Pancreas (tissue), 10 donors: ENCODE measurements at places on chromosomes 1 and 21. TPM values are rescaled to one million over a fixed set of nuclear protein-coding genes. Genes with fewer than 3 reads are reported as not detected.

DNA sequence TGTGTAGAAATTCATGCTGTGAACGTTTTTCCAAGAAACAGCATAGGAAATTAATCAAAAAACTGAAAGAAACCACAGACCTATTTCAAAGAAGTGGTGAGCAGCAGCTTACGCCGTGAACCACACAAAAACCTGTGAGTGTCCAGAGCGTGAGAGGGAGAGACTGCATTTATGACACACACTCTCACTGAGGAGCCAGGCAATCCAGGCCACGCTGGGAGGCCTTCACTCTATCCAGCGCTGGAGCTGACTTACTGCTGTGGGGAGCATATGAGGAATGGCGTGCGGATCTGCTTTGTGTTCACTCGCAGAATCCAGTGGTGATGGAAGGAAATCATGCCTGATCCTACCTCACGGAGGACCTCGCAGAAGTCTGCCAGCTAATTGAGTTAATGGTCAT, 12.7 kb downstream of the ADAMTS1 start:
- no peak for DNase-seq

DNA sequence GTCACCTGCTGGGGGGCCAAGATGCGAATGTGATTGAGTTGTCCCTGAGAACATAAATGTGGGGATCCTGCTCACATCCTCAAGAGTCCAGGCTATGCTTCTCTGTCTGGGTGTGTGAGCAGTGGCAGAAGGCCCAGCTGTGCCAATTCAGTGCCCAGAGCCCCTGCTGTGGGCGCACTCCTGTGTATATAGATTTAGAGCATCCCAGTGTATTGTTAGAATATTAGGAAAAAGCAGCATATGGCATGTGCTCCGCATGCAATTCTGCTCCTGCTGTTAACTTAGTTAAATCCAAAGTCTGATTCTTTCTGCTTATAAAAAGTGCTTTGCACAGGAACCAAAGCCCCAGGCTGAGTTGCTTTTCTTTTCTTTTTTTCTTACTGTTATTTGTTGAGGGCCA, 37.8 kb downstream of the FAM78B start:
- DNase-seq = no peak

- DNase-seq = no peak
Measured at GRCh38 chr1:163035446-163036249, 33.5 kb upstream of the RGS4 start.

DNA sequence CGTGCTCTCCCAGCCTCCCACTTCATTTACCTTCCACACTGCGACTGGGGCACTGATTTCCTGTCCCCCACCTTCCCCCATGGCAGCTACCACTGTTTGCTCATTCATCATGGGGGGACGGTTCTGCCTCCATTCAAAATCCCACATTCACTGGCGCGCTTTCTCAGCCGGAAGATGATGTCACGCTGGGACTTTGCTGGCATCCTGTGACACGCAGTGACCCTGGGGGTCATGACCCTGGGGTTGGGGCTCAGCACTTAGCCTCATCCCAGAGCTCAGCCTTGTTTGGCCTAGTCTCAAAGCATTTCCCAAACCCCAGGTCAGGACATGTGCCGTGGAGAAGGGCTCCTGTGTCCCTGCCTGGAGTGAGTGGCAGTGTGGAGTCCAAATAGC, 582 bp upstream of the KCNAB2 start:
- no peak for DNase-seq

- DNase-seq = no peak
Measured at GRCh38 chr1:71490432-71490831, 409.6 kb upstream of the ZRANB2 start.

DNA sequence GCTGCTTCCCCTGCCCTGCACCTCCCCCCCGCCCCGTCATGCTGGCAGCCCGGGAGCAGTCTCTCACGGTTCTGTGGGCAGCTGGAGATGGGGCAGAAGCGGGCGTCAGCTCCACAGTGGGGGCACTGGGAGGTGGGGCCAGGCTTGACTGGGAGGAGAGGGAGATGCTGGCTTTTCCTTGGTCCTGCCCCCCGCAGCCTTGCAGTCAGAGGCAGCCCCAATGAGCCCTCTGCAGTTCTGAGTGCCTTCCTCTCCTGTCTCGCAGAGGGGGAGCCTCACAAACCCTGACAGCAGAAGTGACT, 21.7 kb downstream of the ARHGEF10L start:
- DNase-seq = no peak

- DNase-seq = peak; percentile 96
Measured at GRCh38 chr1:225809842-225810578, at the start of gene EPHX1. TSS of gene EPHX1 (plus strand) at chr1:225810124. CDS start at chr1:225828730, 18,606 bp downstream.

DNA sequence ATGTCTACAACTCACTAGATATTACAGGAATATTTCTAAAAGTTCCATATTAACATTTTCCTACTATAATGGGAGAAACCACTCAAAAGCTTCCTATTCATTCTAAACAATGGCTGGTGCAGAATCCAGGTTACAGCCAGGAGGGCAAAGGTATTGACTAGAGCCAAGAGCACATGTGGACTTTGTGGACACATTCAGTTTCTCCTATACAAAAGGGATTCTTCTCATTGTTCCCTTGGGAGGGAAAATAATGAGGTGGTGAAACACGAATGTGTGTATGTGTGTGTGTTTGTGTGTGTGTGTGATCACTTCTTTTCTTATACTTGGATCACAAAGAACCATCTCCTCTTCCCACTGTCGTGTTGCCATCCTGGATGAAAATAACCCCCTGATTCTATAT, 1000.0 kb downstream of the ADGRL2 start:
- DNase-seq = no peak

DNA sequence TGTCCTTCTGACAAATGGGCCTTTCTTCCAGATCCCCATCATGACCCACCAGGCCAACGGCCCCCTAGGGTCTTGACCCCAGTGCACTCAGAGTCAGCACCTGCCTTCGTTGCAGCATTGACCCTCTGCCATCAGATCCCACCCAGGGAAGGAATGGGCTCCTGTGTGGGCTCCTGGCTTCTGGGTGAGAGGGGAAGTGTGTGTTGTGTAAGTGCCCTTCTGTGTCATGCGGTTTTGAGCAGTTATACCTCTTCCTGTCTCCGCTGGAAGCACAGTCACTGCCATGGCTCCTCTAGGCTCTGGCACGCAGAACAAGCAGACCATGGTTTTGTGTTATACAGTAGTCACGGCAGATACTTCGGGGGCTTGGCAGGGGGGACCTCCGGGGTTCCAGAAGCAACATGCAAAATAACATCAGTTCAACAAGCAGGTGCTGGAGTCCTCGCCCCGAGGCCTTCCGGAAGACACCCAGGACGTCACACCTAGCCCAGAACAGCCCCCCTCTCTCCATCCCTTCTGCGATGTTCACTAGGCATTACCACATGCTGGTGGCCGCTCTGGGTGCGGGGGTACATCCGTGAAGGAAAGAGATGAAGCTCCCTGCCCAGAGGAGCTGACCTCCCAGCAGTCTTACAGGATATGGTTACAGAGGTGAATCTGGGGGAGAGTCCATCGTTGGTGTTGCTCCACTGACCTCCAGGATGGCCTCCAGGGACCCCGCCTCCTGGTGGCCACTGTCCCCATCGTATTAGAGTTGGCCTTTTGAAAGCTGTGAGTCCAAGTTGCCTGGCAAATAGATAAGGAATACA, 17.4 kb upstream of the KCNAB2 start:
- no peak for DNase-seq

DNA sequence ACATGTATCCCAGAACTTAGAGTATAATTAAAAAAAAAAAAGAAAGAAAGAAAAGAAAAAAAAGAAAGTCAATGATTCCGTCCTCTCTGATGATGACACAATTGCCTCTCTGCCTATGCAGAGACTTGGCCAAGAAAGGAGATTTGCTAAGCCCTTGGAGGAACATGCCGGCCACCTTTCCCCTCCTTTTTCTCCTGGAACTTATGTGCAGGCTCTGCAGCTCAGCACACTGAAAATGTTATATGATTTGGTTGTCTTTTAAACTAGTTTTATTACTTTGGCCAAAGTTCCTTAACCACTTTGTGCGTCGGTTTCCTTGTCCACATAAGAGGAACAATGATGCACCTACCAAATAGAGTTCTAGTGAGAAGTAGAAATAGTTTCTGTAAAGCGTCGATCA, 111.4 kb upstream of the ZNF644 start:
- DNase-seq = no peak

- DNase-seq = no peak
Measured at GRCh38 chr1:110298991-110299390, 40.2 kb upstream of the RBM15 start.

The MX2 gene
- 4.9 TPM for total RNA-seq

The CIART gene
- total RNA-seq = 1.2 TPM

The OR10T2 gene
- total RNA-seq = not detected

The ADCY10 gene
- total RNA-seq = 0.03 TPM
